ENCODE measurements at places on chromosomes 4 and X.

DNA sequence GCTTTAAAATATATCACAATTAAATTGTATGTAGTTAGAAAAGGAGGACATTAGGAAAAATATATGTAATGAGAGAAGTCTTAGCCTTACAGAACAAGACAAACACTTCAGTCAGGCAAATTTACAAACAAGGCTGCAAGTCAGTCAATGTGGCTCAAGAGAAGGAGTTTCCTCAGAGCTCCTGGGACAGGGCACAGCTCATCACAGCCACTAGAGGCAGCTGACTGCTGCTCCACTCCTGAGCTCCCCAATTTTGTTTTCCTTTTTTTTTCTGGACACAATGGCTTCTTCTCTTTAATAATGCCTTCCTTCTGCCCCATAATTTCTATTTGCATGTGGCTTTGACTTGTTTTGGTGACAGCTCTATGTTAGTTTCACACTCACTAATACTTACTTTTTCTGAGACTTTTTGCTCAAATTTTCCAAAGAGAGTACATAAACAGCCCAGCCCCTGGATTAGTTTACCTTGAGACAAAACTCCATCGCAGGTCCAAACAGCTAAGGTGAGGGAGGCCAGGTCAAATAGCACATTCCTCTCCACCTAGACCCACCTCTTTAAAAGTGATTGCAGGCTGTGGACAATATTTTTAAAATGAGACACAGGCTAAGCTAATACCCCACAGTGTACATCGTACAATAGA is 850.4 kb upstream of the FRG1 start:
- no peak for DNase-seq

- no peak for DNase-seq
These were observed 300.2 kb upstream of the VCX start for GRCh38 chrX:7542587-7543380.

DNA sequence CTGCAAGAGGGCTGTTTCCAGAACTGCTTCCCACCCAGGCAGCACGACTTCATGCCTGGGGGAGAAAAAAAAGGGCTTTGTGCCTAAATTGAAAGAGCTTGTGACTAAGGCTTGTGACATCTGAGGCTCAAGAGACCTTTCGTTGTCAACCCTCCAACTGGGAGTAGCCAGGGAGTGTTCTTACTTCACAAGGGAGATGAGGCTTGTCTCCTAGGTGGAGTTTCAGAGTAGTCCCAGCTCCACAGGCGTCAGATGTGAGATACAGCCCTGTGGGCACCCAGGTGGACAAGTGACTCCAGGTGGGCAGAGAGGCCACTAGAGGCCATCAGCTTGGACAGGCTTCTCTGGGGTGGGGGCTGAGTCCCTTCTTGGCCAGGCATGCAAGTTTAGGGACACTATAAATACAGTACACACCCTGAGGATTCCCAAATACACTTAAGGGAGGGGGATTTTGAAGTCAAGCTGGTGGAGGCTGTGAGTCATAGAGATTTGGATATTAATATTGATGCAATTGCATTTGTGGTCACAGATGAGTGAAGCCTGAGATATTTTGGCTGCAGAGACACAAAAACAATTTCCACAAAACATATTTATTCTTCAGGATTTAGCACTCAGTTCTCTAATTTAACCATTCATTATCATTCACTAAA is 40.1 kb upstream of the SETD7 start:
- no peak for DNase-seq

GRCh38 chrX:129235903-129236302 is 287.4 kb downstream of the SMARCA1 start:
- no peak for DNase-seq

DNA sequence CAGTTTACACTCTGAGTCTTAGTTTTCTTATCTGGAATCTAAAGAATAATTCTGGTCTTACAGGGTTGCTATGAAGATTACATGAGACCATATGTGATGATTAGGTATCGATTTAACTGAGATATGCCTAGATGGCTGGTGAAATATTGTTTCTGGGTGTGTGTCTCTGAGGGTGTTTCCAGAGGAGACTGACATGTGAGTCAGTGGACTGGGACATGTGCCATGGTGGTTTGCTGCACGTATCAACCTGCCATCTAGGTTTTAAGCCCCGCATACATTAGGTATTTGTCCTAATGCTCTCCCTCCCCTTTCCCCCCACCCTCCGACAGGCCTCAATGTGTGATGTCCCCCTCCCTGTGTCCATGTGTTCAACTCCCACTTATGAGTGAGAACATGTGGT is 186.0 kb upstream of the CXorf66 start:
- no peak for DNase-seq

- no peak for DNase-seq
These were observed at the start of gene FOXR2 for GRCh38 chrX:55623100-55623499. FOXR2 (plus strand) TSS chrX:55623400; CDS start chrX:55623712, 312 bp downstream.

- no peak for DNase-seq
These were observed 33.0 kb upstream of the RAPGEF2 start for GRCh38 chr4:159069922-159070321.

- peak; percentile 63 for DNase-seq
These were observed 51.1 kb downstream of the SCML1 start for GRCh38 chrX:17788439-17788838.

DNA sequence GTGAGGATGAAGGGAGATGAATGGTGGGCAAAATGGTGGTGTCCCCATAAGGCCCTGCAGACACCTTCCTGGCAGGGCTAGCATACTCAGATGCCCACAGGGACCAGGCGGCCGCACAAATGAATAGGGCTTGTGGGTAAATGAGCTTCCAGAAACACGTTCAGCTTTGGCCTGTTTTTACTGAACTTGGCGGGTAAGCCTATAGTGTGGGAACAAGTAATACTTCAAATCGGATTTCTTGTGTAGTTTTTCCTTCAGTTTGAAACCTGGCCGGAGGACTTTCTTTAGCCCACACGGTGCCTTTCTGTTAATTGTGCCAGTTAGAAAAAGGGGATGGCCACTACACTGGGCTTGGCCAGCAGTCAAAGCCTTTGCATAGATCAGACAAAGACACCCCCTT is 22.8 kb downstream of the SMS start:
- no peak for DNase-seq

GRCh38 chrX:151692825-151693224 is 2.4 kb upstream of the PRRG3 start:
- DNase-seq: no peak

- no peak for DNase-seq
These were observed 78.0 kb downstream of the GUCY2F start for GRCh38 chrX:109403922-109404321.

GRCh38 chr4:52195869-52196268 is 144.8 kb downstream of the SPATA18 start:
- no peak for DNase-seq

GRCh38 chr4:21858971-21859370 is 89.6 kb downstream of the KCNIP4 start:
- no peak for DNase-seq

- no peak for DNase-seq
These were observed 78.4 kb upstream of the GC start for GRCh38 chr4:71862315-71862714.

DNA sequence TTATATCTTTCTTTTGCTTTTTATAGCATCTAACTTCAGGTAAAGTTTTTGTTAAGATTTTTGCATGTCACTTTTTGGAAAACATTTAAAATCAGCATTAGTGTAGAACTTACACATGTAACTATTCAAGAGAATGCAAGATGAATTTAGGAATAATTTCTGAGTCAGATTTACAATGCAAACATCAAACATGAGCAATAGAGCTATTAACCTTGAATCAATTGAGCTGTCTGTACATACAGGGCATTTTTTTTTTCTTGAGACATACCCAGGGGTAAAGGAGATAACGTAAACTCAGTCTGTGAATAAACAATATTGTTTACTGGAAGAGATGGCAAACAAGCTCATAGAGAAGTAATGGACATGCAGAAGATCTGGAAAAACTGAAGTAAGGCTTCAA is 311.5 kb downstream of the IL1RAPL2 start:
- DNase-seq: no peak

DNA sequence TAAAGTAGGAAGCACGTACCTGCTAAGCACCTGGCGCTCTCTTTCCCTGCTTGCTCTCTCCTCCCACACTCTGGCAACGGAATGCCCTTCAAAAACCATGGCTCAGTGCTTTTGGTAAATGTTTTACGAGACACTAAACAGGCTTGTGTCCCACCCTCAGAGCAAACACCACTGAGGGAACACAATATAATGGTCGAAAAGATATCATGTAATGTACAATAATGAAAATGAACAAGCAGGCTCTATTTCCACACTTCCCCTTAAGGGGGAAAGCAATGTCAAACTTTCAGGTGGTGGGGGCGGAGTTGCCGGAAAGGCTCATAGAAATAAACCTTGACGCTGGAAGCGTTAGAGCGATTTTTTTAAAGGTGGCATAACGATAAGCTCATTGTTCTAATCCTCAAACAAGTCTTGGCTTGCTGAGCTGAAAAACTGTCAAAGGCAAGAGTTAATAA is 115.1 kb downstream of the RBM47 start:
- DNase-seq: no peak

GRCh38 chr4:113222471-113222870 is 173.0 kb downstream of the ANK2 start:
- DNase-seq: no peak

GRCh38 chrX:153988493-153988892 is 15.9 kb downstream of the TMEM187 start:
- no peak for DNase-seq

DNA sequence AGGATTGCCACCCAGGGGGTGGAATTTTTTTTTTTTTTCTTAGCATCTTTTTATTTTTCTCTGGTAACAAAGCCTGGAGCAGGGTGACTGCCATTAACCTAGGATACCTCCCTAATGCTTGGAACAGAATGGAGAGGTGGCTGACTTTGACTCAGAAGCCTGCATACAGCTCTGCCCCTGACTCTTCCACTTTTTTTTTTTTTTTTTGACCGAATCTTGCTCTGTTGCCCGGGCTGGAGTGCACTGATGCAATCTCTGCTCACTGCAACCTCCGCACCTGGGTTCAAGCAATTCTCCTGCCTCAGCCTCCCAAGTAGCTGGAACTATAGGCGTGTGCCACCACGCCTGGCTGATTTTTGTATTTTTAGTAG is 341 bp upstream of the SLC2A9 start:
- DNase-seq: no peak

DNA sequence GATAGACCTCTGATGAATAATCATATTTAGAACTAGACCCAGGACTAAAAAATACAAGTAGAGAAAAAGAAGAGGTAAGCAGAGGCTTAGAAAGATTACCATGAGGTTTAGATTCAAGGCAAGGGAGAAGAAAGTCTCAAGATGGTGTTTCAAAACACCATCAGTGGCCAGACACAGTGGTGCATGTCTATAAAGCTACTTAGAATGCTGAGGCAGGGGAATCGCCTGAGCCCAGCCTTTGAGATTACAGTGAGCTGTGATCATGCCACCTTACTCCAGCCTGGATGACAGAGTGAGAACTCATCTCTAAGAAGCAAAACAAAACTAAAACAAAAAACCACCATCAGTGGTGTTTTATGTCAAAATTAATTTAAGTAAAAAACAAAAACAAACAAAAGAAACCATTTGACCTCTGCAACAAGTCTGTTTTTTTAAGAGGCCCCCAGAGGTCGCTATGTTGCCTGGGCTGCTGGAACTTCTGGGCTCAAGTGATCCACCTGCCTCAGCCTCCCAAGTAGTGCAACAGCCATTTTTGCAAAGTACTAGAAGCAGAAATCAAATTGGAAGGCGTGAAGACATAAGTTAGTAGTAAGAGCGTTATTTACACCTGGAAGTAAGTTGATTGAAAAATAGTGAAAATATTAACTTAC is 784.3 kb downstream of the ADGRL3 start:
- no peak for DNase-seq

- DNase-seq: no peak
These were observed 286.3 kb upstream of the UGT8 start for GRCh38 chr4:114312338-114312737.

GRCh38 chrX:73842541-73843234 is 279.7 kb downstream of the CHIC1 start:
- no peak for DNase-seq

GRCh38 chr4:100466501-100466900 is 51.3 kb downstream of the EMCN start:
- no peak for DNase-seq

DNA sequence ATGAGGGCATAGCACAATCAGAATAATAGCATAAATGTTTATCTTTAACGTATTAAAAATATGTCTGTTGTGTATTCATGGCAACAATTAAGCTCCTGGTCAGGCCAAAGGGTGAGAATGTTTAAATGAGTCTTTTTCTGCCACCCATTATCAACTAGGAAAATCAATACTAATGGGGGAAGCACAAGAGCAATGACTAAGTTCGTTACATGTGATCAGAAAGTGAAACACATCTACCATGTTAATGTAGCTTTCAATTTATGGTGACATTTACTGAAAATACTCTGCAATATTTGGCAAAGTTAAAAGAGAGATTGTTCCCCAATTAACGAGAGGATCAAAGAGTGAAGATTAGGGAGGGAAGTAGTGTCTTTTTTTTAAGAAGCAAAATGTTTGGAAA is 143.7 kb downstream of the NAA11 start:
- no peak for DNase-seq

- no peak for DNase-seq
These were observed 34.2 kb downstream of the ARAP2 start for GRCh38 chr4:36209941-36210649.

DNA sequence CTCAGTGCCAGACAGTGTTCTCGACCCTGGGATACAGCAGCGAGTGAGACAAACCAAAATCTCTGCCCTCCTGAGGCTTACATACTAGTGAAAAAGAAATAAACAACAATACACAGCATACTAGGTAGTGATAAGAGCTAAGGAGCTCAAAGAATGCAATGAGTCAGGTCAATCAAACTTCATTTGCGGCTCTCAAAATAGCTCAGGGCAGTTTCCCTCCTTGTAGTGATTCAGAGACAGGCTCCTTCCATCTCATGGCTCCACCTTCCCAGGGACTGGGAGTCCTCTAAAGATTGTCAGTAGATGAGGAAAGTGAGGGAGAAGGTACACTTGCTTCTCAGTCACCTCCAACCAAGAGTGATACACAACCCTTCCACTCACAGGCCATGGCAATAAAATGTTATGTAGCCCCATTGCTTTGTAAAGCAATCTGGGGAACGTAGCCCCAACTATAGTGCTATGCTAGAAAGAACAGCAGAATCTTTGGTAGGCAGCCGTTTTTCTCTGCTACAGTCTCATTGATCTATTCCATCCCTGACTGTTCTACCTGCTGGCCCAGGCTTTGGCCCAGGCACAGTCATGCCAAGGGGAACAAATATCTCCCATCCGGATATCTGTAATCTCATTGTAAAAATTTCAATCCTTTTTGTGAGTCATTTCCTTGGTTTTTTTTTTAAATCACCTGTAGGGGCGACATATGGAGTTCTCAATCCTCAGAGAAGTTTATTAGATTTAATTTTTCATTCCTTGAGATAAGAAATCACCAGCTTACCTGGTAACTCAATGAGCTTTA is 183.1 kb upstream of the S100G start:
- no peak for DNase-seq

GRCh38 chrX:10697616-10698317 is 77.4 kb upstream of the MID1 start:
- no peak for DNase-seq

- no peak for DNase-seq
These were observed 74.1 kb downstream of the BANK1 start for GRCh38 chr4:101864660-101865059.

DNA sequence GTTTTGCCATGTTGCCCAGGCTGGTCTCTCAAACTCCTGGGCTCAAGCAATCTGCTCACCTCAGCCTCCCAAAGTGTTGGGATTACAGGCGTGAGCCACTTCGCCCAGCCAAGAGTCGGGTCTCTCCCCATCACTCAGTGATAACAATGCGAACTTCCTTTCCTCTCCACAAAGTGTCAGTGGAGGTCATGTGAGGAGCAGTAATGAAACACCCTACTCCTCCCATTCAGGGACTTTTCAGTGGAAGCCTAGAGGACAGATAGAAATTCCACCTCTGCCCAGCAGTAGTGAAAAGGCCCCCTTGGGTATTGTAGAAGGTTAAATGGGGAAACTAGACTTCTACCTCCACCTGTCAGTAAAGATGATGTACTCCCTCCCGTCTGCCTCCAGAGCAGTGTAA is 141.9 kb upstream of the STK26 start:
- no peak for DNase-seq

Measured in GM10248 (cell line).